ENCODE measurements at places on chromosomes 16 and 17.

GRCh38 chr16:78703936-78704335, 604.5 kb downstream of the WWOX start:
- DNase-seq, result no peak

- no peak for DNase-seq
Measured at GRCh38 chr16:85199069-85199725, 86.9 kb upstream of the CIBAR2 start.

DNA sequence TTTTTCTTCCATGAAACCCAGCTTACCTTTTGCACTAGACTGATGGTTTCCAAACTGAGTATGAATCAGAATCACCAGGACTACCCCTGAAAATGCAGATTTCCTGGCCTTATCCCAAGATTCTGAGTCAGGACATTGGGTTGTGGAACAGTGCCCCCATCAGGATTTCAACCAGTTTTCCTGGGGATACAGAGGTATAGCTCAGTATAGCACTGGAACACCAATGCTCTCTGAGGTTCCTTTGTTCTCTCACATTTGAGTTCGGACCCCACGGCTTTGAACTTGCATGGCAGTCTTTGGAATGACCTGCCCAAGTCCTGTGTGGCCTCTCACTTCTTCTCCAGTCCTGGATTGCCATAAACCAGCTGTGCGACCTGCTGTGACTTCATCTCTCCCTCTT, 12.8 kb upstream of the CCL8 start:
- no peak for DNase-seq

GRCh38 chr17:55543709-55544108, 32.5 kb upstream of the SMIM36 start:
- no peak for DNase-seq

- DNase-seq, result no peak
Measured at GRCh38 chr16:66988197-66988788, at the start of gene CES4A. CES4A (plus strand) TSS chr16:66988589; CDS start chr16:66988773, 184 bp downstream.

Measured in effector CD8-positive, alpha-beta T cell (primary cell).